ENCODE measurements at places on chromosomes 4 and X. TPM values are rescaled to one million over a fixed set of nuclear protein-coding genes. Genes with fewer than 3 reads are reported as not detected.

The PRKG2 gene
- 1.3 TPM for total RNA-seq

The SHROOM4 gene
- total RNA-seq: 5.9 TPM

The PI4K2B gene
- total RNA-seq: 17.6 TPM

The RAB39B gene
- total RNA-seq: not detected

DNA sequence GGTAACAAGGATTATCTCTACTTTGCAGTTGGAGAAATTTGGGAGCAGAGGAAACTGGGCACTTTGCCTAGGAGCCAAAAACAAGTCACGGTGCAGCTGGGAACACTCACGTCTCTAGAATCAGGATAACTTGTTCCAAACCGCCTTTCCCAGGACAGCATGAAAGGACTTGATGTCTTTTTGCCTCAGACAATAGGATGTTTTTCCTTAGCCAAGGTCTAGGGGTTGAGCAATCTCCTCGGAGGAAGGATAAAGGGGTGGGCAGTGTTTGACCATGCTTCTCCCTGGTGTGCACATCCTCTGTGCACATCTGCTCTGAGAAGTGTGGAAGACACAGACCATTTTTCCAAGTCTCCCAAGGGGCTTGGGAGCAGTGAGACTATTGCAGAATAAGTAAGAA is 1.7 kb upstream of the SPARCL1 start:
- H3K4me3 ChIP-seq: no peak overlapping the region

DNA sequence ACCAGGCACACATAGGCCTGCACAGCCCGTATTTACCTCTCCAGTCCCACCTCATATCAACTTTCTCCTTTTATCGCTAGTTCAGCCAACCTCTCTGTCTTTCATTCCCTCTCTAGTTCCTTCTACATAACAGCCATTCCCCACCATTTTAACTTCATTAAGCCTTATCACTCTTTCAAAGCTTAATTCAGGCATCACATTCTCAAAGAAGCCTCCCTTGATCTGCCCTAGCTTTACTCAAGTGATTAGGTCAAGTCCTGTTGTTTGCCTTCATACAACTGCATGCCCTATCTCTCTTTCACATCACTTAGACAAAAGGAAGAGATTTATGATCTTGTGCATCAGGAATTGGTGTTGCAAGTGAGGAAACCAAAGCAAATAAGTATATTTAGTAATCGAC is 74.2 kb downstream of the ALPK1 start:
- no peak overlapping the region for H3K4me3 ChIP-seq
- H3K27ac ChIP-seq: no peak overlapping the region
- no peaks in the 10 kb centered on the region for H3K27me3 ChIP-seq
- H3K4me1 ChIP-seq: no peaks in the 10 kb centered on the region
- H3K36me3 ChIP-seq: no peaks in the 10 kb centered on the region

- no peak overlapping the region for H3K27ac ChIP-seq
- H3K4me3 ChIP-seq: no peak overlapping the region
- no peaks in the 10 kb centered on the region for H3K4me1 ChIP-seq
- no peak for DNase-seq
- no peaks in the 10 kb centered on the region for H3K27me3 ChIP-seq
These were observed 121.5 kb downstream of the PPEF1 start for GRCh38 chrX:18828832-18829404.

DNA sequence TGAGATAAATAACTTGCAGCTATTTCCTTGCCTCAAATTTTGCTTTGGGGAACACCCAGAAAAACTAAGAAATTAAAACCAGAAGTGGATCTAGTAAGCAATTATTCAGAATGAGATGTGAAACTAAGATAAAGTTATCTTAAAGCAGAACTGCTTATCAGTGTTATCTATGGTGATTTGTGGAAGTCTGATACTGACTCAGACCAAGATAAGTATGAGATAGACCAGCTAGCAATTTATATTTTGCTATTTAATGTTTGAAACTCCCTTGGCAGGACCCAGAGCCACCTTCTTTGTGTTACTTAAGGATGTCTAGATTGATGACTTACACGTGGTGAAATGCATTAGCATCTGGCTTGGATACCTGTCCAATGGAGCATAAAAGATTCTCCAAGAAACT is 368.1 kb downstream of the EPHA5 start:
- no peak for DNase-seq
- H3K36me3 ChIP-seq: no peaks in the 10 kb centered on the region
- H3K4me1 ChIP-seq: no peaks in the 10 kb centered on the region
- no peak overlapping the region for H3K27ac ChIP-seq
- no peaks in the 10 kb centered on the region for H3K27me3 ChIP-seq
- no peak overlapping the region for H3K4me3 ChIP-seq

DNA sequence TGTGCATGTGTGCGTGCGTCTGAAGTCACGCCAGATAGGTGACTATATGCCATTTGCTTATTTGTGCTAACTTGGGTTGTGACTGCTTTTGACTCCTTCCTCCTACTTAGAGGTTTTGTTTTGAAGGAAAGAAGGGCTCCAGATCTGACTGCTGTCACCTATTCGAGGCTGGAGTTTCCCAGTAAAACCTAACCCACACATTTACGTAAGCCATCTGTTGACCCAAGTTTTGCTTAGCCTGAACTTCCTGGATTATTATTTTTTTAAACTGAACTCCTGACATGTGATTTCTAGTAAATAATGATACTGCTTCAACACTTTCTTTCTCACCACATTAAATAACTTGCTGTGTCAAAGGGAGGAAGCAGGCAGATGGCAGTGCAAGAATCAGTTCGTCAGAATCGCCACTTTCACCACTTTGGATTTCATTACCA is 41.5 kb downstream of the DTHD1 start:
- H3K36me3 ChIP-seq: no peaks in the 10 kb centered on the region
- H3K4me3 ChIP-seq: no peak overlapping the region
- no peak overlapping the region for H3K27ac ChIP-seq
- H3K4me1 ChIP-seq: no peaks in the 10 kb centered on the region

GRCh38 chr4:176635372-176636261 is 157.1 kb downstream of the VEGFC start:
- no peaks in the 10 kb centered on the region for H3K36me3 ChIP-seq
- no peak overlapping the region for H3K27ac ChIP-seq
- no peak for DNase-seq
- no peaks in the 10 kb centered on the region for H3K27me3 ChIP-seq
- H3K4me1 ChIP-seq: no peaks in the 10 kb centered on the region
- H3K4me3 ChIP-seq: no peak overlapping the region

DNA sequence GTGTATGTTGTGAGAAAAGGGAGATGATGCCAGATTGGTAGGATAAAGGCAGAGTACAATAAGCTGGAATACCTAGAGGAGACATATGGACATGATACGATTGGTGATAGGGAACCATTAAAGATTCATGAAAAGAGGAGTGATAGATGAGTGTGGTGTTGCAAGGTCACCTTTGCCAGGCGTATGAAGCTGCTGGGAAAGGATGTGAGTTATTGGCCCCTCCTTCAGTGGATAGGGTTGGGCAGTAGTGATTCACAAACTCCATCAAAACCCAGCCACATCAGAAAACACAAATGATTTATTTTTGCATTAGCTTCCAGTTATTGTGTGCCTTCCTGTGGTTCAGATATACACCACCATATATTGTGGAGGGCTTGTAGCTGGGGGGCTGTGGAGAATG is 34.3 kb downstream of the TMEM164 start:
- no peak overlapping the region for H3K4me3 ChIP-seq
- no peaks in the 10 kb centered on the region for H3K36me3 ChIP-seq
- H3K4me1 ChIP-seq: no peaks in the 10 kb centered on the region
- no peak for DNase-seq
- H3K27ac ChIP-seq: no peak overlapping the region

- no peak overlapping the region for H3K4me3 ChIP-seq
- no peak overlapping the region for H3K27ac ChIP-seq
- no peak for DNase-seq
- H3K27me3 ChIP-seq: no peaks in the 10 kb centered on the region
These were observed 46.8 kb upstream of the CTSO start for GRCh38 chr4:156000491-156000890.

DNA sequence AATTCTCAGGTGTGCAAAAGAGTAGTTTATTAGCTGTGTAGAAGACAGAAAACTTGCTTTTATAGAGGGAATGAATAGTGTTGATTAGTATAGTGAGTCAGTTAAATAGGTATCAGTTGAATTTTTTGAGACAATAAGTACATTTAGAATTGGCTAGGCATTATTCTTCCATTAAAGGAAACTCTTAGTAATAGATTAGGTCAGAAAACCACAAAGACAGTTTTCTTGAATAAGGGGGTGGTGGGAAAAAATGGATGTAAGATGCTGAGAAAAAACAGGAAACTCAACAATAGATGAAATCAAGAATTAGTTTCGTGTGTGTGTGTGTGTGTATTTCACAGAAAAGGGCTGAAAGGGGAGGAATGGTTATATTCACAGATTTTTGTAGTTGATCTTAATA is 16.8 kb downstream of the CD38 start:
- peaks cover 12% of the 10 kb centered on the region for H3K27me3 ChIP-seq
- no peak overlapping the region for H3K27ac ChIP-seq
- no peaks in the 10 kb centered on the region for H3K36me3 ChIP-seq
- H3K4me3 ChIP-seq: no peak overlapping the region
- no peaks in the 10 kb centered on the region for H3K4me1 ChIP-seq

DNA sequence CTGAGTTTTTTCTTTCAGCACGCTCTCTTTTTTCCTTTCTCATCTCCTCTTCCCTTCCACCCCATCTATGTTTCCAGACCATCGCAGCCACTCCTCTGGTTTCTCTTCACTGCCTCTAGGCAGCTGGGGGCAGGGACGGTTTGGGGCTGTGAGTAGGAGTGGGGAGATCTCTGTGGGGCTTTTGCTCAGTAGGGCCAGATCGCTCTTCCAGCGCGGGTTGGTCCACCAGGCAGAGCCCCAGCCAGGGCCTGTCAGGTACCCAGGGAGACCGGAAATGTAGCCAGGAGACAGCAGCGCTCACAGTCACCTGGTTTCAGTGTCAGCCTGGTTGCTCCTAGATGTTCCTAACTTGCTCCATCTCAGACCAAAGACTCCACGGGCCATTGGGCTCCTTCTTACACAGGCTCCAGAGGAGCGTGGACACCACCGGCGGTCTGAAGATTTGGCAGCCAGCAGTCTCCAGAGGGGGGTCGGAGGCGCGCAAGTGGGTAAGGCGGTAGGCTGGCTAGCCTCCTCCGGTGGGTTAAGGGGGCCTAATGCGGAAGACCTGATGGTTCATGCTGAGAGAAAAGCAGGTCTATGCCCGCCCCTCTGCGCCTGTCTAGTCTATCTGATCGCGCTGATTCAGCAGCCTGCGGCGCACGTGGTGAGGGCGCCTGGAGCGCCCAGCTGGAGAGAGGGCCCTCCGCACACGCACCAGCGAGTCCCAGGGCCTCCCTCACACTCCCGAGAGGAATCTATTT is 1.8 kb downstream of the FGF5 start:
- DNase-seq: no peak
- H3K27me3 ChIP-seq: peaks cover 75% of the 10 kb centered on the region
- H3K27ac ChIP-seq: no peak overlapping the region

DNA sequence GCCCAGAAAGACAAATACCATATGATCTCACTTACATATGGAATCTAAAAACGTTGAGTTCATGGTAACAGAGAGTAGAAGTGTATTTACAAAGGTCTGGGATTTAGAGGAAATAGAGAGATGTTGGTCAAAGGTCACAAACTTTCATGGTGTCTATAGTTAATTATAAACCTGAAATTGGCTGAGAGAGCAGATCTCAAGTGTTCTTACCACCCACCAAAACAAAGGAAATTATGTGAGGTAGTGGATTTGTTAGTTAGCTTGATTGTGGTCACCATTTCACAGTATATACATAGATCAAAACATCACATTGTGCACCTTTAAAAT is 186.8 kb downstream of the NWD2 start:
- no peaks in the 10 kb centered on the region for H3K27me3 ChIP-seq
- no peak for DNase-seq
- no peak overlapping the region for H3K4me3 ChIP-seq
- no peaks in the 10 kb centered on the region for H3K36me3 ChIP-seq
- H3K4me1 ChIP-seq: peaks cover 2% of the 10 kb centered on the region

DNA sequence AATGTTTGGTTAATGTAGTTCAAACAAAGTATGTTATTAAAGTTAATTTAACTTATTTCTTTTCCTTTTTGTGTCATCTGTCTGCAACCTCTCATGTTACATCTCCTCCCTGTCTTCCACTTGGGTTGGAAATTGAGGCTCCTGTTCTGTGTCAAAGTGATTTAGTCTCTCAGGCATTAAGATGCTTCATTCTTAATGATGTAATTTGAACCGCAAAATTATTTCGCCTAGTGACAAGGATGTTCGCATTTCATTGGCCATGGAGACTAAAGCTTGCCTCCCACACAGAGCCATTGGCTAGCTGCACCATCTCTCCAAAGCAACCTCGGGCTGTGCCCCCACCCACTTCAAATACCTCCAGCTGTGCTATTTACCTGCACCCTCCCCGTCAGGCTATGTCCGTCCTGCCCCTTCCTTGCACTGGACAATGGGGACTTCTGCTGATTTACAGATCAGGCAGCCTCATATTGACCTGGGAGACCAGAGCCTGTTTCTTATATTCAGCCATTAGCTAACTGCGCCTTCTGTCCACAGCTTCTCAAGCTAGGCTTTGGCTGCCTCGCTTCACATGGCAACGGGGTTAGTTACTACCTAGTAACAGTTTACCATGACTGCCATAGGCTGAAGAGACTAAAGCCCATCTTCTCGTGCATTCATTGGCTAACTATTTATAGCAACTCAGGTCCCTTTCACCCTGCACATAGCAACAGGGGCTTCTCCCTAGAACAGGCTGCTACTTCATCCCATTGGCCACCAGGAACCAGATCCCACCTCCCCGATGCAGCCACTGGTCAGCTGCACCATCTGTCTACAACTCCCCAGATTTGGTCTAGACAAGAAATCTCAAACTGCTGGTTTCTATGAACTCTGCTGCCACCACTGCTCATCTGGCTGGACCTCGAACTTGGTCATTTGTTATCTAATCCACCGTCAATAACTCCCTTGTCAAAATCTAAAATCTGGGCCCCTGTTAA is 8.6 kb upstream of the ZNF157 start:
- no peaks in the 10 kb centered on the region for H3K27me3 ChIP-seq
- no peak overlapping the region for H3K27ac ChIP-seq
- peak overlapping the region; percentile 28 for H3K4me3 ChIP-seq
- H3K36me3 ChIP-seq: no peaks in the 10 kb centered on the region
- peak; percentile 75 for DNase-seq
- peaks cover 4% of the 10 kb centered on the region for H3K4me1 ChIP-seq

- H3K4me1 ChIP-seq: peaks cover 43% of the 10 kb centered on the region
- no peak overlapping the region for H3K27ac ChIP-seq
- no peaks in the 10 kb centered on the region for H3K27me3 ChIP-seq
- H3K4me3 ChIP-seq: peak overlapping the region; percentile 91
- no peak for DNase-seq
These were observed 1.7 kb downstream of the ATP8A1 start for GRCh38 chr4:42655269-42655637.

DNA sequence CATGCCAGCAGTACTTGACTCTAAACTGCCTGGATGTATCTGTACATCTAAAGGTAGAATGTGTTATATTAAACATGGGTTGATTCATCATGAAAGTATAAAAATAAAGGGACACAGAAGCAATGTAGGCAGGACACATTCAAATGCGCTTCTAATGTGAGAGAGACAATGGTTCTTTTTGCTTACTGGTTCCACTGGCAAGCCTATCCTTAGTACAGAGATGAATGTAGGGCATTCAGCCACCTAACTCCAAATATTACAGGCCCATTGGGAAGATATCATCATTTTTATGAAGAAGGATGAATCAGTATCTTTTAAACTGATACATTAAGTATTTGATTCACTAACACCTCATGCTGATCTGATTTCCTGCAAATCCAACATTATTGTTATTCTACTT is 18.0 kb downstream of the CDKL2 start:
- H3K4me1 ChIP-seq: no peaks in the 10 kb centered on the region
- no peaks in the 10 kb centered on the region for H3K27me3 ChIP-seq
- H3K36me3 ChIP-seq: no peaks in the 10 kb centered on the region
- no peak for DNase-seq
- no peak overlapping the region for H3K4me3 ChIP-seq

All from suprapubic skin (tissue), 4 donors.